Activated CD8-positive, alpha-beta T cell treated with anti-CD3 and anti-CD28 coated beads for 36 hours (primary cell): ENCODE measurements at places on chromosomes 12 and 14. TPM values are rescaled to one million over a fixed set of nuclear protein-coding genes. Genes with fewer than 3 reads are reported as not detected.

GRCh38 chr12:66352197-66352596 lies 49.9 kb downstream of the HELB start:
- peak; percentile 20 for DNase-seq

- no peak for DNase-seq
These were observed 10.7 kb downstream of the MED13L start for GRCh38 chr12:116266631-116267349.

DNA sequence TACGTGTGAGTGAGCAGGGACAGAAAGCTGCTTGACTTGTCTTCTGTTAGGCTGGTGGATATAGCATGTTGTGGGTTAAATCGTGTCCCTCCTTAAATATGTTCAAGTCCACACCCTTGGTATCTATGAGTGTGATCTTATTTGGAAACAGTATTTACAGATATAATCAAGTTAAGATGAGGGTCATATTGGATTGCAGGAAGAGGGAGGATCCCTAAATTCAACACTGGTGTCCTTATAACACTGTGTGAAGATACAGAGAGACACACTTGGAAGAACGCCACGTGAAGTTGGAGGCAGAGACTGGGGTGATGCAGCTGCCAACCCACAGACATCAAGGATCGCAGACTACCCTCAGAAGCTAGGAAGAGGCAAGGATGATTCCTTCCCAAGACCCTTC lies 275.2 kb upstream of the SSTR1 start:
- DNase-seq: no peak

- DNase-seq: no peak
These were observed 30.9 kb upstream of the SYNDIG1L start for GRCh38 chr14:74456684-74457564.

NR1H4 gene
- not detected for total RNA-seq

- peak; percentile 57 for DNase-seq
These were observed 76.0 kb downstream of the VCPKMT start for GRCh38 chr14:50040401-50040775.

DNA sequence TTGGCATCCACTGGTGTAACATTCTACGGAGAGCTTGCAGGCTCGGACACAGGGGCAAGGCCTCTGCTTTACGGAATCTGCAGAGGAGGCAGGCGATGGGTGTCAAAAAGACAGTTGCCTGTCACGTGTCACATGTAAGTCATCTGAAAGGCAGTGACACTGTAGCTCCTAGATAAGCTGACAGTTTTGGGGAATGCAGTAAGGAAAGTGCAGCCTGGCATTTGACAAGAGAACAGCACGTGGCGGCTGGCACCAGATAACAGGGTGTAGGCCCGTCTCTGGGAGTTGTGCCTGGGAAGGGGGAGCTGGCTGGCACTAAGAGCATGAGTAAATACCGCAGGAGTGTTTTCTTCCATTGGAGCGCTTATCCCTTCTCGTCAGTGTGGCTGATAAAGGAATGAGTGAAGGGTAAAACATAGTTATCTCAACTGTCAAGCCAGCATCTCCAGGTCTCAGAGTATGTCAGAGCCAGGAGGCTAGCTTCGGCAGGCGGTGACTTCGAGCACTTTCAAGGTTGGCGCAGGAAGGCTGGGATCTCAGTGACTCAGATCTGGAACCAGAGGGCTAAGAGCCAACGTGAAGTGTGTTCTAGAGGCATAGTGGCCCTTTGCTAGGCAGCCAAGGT lies 26.1 kb downstream of the ADCK1 start:
- no peak for DNase-seq

DNA sequence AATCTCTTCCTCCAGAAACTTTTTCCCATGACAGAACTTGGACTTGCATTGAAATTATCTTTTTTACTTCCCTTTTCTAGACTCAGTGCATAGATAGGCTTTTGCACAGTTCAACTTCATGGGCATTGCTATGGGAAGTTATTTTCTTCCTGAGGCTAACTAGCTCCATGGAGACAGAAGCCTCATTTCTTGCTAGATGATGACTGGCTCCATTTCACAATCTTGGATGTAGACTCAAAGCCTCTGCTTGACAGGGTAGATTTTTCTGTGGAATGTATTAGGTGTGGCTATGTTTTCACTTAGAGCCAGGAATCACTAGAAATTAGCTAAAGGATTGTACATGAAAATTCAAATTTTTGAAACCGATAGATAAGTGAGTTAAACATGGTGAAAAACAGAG lies 884.1 kb upstream of the MGAT4C start:
- no peak for DNase-seq

GRCh38 chr14:94805680-94806288 lies 35.9 kb upstream of the GSC start:
- DNase-seq: no peak

- DNase-seq: peak; percentile 86
These were observed 434.7 kb downstream of the FUT8 start for GRCh38 chr14:65847075-65847847.

IFT81 gene
- total RNA-seq: 1.8 TPM

KRT4 gene
- total RNA-seq: 0.16 TPM

DNA sequence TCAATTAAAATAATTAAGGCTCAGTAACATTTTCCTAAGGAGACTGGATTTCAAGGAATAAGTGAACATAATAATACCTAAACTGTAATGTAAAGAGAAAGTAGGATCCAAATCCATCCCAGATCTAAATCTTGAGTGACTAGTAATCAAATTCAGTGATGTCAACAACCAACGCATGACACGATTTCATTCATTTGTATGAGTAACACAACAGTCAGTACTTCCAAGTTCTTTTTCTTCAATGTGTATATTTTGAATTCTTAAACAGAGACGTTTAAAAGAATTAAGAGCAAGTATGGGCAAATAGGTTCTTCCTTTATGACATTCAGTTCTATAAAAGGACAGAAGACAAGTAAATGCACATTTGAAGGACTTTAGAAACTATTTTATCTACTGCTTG lies 104.3 kb upstream of the CNTN1 start:
- no peak for DNase-seq

CIROP gene
- not detected for total RNA-seq

DNA sequence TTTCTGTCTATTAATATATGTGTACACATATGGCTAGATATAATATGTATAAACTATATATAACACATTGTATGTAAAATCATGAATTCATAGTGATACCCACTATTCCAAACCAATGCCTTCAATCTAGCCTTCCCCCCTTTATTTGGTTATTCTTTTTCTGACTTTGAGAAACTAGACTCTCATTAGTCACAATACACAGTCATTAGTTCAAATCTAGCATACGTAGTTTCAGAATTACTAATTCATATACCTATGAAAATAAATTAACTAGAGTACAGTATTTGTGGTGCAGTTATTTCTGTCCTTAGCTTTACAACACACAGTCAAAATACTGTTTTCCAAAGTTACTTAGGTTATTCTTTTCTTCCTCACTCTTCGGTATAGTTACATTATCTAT lies 268.2 kb downstream of the DPF3 start:
- DNase-seq: no peak

DNA sequence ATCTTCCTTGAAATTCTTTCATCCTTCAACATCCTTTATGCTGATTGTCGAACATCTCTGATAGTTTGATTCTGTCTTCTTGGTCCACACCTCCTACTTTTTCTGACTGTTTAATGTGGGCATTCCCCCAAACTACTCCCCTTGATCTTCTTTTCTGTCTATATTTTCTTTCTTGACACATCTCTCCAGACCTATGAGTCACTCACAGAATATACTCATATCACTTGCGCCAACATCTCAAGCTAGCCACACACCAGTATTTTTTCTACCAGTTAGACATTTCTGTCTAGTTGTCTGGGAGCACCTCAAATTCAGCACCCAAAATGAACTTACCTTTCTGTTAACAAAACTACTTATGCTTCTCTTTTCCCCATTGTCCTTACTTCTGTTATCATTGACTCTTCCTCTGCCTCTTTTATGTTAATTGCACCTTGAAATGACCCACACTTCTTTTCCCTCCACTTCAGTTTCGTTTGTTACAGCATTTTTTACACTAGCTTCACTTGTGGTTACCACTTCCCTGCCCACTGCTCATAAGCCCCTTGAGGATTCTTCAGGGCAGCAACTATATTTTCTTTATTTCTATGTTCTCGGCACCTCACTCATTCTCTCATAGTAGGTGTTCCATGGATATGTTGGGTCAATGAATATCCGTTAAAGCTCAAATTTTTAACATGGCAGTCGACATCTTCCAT lies 33.5 kb downstream of the TSHR start:
- DNase-seq: peak; percentile 28

SCYL2 gene
- total RNA-seq: 25.4 TPM

GRCh38 chr12:108563136-108563803 lies 874 bp downstream of the ISCU start:
- peak; percentile 96 for DNase-seq
